Central memory CD4-positive, alpha-beta T cell (primary cell): ENCODE measurements at places on chromosomes 3 and 15.

GRCh38 chr15:99455789-99456160 lies 110.0 kb upstream of the MEF2A start:
- DNase-seq = no peak

DNA sequence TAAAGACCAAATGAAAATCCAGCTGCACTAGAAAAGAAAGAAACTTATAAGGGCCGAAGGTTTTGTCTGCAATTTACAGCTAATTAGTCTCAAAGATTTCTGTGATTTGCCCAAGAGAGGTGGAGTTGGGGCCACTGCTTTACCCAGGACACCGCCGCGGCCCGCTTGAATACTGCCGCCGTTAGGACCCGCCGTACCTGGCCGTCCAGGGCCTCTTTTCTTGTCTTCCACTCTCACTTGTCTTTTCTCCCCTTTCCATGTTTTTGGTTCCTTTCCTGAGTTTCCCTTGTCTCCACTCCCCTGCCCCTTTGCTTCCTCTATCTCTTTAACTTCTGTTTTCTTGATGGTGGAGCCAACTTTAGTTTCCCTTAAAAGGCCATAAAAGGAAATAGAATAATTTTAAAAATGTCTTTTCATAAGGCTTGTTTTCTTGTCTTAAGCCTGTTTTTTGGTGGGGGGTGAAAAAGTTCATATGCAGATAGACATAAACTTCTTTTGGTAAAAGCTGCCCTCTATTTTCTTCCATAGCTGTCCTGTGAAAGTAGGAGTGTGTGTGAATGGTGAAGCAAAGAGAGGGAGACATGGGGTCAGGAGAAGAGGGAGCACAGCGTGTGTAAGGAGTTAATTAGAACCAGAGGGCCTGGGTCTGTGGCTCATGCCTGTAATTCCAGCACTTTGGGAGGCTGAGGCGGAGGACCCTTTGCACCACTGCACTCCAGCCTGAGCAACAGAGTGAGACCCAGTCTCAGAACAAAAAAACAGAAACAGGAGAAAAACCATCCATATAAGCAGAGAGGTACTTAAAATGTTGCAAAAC lies 16.0 kb upstream of the CCNL1 start:
- DNase-seq = no peak

- no peak for DNase-seq
Measured at GRCh38 chr15:35007397-35007796, 19.3 kb upstream of the ZNF770 start.

- no peak for DNase-seq
Measured at GRCh38 chr3:40068636-40069035, 240.9 kb upstream of the EIF1B start.

- no peak for DNase-seq
Measured at GRCh38 chr3:95438274-95438673, 1375.4 kb downstream of the NSUN3 start.

DNA sequence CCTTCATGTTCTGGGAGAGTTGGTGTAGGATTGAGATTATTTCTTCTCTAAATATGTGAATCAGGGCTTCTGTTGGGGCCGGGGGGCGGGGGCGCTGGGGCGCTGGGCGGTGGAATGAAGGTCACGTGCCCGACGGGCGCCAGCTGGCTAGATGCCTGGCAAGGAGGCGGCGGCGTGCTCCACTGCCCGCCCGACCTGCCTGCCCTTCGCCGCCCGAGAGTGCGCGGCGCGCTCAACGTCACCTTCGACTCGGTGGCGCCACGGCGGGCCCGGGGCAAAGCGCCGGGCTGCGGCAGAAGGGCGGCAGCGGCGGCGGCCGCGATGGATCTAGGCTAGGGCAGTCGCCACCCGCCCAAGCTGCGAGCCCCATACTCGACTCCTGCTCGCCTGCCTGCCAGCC lies 47.0 kb upstream of the LHFPL4 start:
- no peak for DNase-seq

- no peak for DNase-seq
Measured at GRCh38 chr3:145698749-145699148, 462.2 kb downstream of the PLOD2 start.

DNA sequence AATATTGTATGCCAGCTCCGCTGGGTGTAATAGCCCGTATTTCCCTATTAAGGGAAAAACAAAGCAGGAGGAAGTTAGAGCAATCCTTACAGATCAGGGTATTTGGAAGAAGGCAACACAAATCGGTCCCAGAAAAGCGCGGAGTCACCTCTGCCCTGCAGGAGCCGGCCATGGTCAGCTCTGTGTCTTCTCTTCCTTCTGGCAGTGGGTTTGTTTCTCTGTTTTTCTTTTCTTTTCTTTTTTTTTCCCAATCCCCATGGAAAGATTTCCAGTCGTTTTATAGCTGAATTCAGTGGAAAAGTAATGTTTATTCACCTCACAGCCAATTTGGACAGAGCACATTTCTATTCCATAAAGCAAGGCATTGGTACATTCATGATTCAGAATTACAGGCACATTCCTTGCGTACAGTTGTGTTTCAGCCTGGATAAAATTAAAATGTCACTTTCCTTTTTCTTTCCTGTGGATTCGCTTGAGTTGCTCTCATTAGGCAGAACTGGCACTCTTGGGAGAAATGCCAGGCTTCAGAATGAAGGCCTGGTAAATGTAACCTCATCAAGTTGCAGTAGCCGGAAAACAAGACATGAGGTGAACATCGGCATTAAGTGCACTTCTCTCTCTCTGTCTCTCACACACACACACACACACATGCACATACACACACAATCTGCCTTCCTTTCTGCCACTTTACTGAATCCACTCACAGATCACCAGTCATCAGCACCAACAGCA lies 204.5 kb upstream of the UBE2E1 start:
- no peak for DNase-seq

DNA sequence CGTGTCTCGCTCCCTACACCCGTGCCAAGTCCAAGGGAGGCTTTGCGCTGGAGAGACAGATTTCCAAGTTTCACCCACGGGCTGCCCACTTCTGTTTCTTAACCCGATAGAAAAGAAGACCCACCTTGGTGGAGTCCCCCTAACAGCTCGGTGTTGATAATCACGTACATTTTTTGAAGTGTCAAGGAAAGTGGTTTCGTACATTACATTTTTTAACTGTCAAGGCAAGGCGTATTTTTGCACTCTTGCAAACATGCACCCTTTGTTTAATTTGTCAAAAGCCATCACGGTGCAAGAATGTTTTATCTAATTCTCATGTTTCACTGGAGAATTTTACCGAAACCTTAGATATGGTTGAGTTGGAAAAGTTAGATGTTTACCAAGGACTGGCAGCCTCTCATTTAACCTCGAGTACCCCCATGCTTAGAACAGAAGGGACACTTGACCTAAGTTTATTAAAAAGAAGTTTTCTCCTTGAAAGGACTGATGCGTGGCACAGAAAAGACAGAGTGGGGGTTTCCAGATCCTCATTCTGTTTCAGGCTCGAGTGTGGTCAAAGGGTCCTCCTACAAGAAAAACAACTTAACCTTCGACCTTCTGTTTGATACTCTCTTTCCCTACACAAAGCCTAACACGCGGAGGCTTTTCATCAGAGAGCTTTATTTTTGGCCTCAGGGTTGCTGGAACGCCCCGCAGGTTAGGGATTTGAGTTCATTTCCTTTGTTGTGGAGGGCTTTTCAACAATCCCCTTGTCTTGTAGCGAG lies 882 bp downstream of the GXYLT2 start:
- DNase-seq = no peak
